ENCODE measurements at places on chromosomes 5 and 9. TPM values are rescaled to one million over a fixed set of nuclear protein-coding genes. Genes with fewer than 3 reads are reported as not detected.

Gene GPR151
- not detected for total RNA-seq

Gene LCN6
- total RNA-seq, result not detected

Gene ENHO
- total RNA-seq, result 21.3 TPM

Gene MELK
- total RNA-seq, result 112 TPM

Gene GADD45G
- 1.8 TPM for total RNA-seq

Gene PIP5K1B
- total RNA-seq, result 1.3 TPM

Gene FOXD4L5
- 0.19 TPM for total RNA-seq

Gene SLC34A1
- not detected for total RNA-seq

Gene PTPDC1
- 14.4 TPM for total RNA-seq

Gene FST
- 58.7 TPM for total RNA-seq

Gene PCDHA9
- 2.0 TPM for total RNA-seq

Gene MZB1
- total RNA-seq, result not detected

Gene SLC1A1
- 12.5 TPM for total RNA-seq

Gene ANKDD1B
- total RNA-seq, result 0.60 TPM

Gene HAVCR2
- 0.19 TPM for total RNA-seq

Gene LCN12
- total RNA-seq, result 0.19 TPM

Gene CER1
- total RNA-seq, result not detected

Gene PCDHA3
- total RNA-seq, result 2.8 TPM

Gene PARP8
- total RNA-seq, result 32.2 TPM

Gene PCDHGB2
- total RNA-seq, result 2.1 TPM

Gene AMBP
- not detected for total RNA-seq

Gene IGFBPL1
- total RNA-seq, result 43.2 TPM

Gene GGTA1
- total RNA-seq, result not detected

Gene ERMP1
- total RNA-seq, result 25.5 TPM

Gene OR1J2
- total RNA-seq, result not detected

Gene COQ4
- total RNA-seq, result 39.0 TPM

Gene GRM6
- not detected for total RNA-seq

Gene IL3
- total RNA-seq, result not detected

Gene C5orf22
- 37.5 TPM for total RNA-seq
